Tibial nerve (tissue), 4 donors: ENCODE measurements at places on chromosomes 16 and 17.
A peak's percentile ranks its signal among the peaks of the same experiment; 100 is the strongest.

DNA sequence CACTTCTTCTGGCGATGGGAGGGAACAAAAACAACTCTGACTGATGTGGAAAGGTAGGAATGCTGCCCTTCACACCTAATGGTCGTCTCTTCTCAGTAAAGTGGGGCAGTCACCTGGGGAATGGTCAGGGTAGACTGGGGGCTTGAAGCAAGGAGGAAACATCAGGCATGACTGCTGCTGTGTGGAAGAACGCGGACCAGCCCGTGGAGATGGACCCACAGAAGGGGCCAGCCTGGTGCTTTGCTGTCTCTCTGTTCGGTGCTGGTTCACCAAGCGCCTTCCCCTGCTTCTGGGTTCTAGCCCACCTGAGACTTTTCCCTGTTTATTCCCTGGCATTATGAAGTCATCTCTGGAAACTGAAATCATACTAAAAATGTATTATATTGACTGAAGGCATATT, 96.2 kb upstream of the DNAH17 start:
- DNase-seq: no peak

- no peak for DNase-seq
Observed at GRCh38 chr17:36072431-36073121, 8.5 kb downstream of the CCL18 start.

GRCh38 chr16:29940656-29941055, 14.6 kb upstream of the KCTD13 start:
- DNase-seq: no peak

GRCh38 chr17:60577147-60577915, 22.7 kb upstream of the PPM1D start:
- DNase-seq: no peak

- no peak for DNase-seq
Observed at GRCh38 chr16:4433228-4433627, 7.6 kb downstream of the DNAJA3 start.

DNA sequence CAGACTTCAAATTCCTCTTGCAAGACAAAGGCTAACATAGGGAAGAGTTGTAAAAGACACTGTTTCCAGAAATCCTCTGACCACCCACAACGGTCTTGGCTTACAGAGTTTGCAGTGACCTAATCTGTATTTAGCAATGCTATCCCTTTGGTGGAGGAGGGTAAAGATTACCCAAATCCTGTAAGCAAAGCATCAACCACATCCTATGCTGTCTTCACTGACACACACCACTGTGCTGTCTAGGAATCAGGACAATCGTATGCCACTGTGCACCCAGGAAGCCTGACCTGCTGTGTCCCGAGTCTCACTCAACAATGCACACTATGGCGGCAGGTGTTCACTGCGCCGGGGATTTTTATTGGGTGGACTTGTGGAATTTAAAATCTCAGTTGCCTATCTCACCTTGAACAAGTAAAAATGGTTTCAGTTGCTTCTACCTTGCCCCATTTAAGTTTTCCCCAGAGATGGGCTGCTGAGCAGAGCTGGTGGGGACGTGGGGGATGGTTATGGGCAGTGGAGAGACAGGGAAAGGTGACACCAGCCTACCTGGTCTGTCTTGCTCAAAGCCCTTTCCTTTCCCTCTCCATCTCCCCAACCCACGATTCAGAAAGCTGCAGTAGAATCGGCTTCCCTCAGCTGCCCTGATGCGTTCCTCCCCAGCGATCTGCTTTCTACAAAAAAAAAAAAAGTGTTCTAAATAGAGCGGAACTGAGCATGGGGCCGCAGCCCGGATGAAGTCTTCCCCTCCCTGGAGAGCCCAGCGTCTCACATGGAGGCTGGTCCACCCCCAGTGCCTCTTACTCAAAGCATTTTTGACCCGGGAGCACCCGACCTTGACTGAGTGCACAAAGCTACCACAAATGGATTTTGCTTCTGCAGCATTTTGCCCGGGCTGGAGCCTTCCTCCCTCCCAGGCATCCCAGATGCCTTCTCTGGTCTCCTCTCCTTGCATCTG, 271.5 kb downstream of the SOX9 start:
- DNase-seq: peak; percentile 59

- no peak for DNase-seq
Observed at GRCh38 chr16:8919089-8919933, 37.2 kb downstream of the LITAFD start.

- DNase-seq: peak; percentile 42
Observed at GRCh38 chr16:15434425-15435215, at the start of gene BMERB1. TSS of gene BMERB1 (plus strand) at chr16:15434588. CDS start at chr16:15434654, 66 bp downstream.

DNA sequence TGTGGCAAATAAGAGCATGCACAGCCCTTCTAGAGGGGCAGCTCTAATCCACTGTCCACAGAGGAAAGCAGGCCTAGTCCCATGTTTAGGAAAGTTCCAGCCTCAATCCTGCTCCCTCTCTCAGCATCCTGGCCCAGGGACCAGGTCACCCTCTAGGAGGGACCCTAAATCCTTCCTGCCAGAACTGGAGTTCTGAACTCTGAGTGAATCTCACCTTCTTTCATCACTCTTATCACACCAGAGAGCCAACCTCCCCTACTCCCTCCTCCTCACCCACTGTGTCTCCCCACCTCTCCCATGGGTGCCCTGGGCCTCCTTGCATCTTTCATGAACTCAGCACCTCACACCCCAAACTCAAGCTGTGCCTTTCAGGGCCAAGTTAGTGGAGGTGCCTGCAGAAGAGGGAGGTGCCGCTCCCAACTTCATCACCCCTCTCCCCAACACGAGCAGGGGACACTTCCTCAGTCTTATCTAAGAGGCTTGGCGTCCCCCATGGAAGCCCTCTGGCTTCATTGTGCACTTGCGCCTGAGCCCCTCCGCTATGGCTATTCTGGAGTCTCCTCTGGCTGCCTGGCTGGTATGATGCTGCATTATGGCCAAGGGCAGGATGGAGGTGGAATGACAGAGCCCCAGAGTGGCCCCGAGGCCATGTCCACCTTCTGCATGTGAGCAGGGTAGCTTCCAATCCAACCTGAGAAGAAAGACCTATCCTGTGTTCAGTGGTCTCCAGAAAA, 31.7 kb downstream of the PIK3R6 start:
- DNase-seq: no peak

DNA sequence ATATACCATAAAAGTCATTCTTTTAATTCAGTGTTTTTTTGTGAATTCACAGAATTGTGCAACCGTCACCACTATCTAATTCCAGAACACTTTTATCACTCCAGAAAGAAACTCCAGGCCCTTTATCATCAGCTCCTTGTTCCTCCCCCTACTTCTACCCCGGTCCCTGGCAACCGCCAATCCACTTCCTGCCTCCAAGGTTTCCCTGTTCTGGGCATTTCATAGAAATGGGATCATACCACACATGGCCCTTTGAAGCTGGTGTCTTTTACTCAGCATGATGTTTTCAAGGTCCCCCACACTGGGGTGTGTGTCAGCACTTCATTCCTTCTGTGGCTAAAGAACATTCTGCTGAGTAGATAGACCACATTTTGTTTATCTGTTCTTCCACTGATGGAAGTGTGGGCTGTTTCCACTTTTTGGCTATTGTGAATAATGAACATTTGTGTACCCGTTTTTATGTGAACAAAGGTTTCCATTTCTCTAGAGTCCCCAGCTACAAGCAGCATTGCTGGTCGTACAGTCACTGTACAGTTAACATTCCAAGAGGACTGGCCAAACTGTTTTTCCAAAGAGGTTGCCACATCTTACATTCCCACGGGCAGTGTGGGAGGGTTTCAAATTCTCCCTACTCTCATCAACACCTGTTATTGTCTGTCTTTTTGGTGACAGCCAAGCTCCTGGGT, 75.8 kb upstream of the ZNF469 start:
- DNase-seq: no peak
